Neural progenitor cell (in vitro differentiated cells): ENCODE measurements at places on chromosomes 16 and 17.

DNA sequence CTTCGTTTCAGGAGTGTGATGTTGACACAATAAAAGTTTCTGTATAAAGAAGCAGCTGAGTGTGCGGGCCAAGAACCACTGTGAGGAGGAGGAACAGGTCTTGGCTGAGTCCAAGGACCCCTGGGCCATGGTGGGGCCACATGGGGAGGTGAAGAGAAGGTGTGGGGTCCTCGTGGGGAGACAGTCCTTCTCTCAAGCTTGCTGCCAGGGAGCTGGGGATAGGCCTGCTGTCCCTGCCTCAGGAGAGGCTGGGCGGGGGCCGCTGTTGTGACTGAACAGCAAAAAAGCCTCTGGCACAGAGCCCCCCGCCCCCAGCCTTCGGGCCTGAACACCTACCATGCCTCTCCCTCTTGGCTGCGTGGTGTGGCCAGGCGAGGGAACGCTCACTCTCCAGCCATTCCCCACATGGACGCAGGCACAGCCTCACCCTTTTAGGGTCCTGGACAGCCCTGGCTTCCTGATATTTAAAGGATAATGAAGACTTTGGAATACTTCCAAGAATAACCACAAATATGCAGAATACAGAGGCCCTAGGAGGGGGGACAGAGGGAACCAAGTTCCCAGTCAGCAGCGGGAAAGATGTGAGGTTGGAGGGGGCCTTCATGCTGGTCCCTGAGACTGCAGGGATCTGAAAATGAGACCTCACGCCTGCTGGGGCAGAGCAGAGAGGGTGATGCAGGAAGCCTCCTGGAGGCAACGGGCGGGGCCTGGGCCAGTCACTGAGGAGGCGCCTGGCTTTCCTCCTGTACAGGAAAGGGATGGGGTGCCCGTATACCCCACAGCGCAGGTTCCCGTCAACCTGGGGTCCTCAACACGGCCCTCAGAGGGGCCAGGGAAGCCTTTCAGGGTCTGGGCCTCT, 100.0 kb upstream of the CREBBP start:
- DNase-seq: no peak

- DNase-seq: peak; percentile 56
These were observed 22.9 kb downstream of the DHRS7C start for GRCh38 chr17:9768381-9768934.

GRCh38 chr17:55420067-55420775, 1.4 kb downstream of the MMD start:
- no peak for DNase-seq

GRCh38 chr17:62057696-62058095, 7.4 kb downstream of the MED13 start:
- DNase-seq: no peak

DNA sequence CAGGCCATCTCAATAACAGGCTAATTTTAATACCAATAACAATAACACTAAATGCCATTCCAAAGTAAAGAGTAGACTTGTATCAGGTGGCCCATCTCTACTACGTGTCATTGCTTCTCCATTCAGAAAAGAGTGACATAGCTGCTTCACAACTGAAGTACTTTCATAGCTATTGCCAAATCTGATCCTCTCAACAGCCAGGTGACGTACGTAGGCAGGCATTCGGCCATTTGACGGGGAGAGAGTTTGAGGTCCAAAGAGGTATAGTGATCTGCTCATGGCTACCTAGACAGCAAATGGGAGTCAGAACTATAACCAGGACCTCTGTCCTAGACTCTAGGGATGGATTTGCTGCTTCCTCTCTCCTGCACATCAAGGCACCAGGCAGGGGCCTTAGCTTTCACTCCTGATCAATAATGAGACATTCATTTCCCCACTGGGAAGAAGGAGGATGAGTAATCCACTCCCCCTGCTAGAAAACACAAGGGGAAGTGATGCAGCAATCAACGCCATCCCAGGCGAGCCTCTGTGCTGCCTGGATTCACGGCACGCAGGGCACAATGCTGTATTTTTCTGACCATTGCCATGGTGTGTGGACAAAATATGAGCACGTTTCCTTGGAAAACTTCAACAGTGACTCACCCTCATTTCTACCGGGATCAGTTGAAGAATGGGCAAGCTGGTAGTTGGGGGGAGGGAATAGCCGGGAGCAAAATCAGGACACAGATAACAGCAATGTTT, 80.9 kb downstream of the SPACA3 start:
- no peak for DNase-seq

DNA sequence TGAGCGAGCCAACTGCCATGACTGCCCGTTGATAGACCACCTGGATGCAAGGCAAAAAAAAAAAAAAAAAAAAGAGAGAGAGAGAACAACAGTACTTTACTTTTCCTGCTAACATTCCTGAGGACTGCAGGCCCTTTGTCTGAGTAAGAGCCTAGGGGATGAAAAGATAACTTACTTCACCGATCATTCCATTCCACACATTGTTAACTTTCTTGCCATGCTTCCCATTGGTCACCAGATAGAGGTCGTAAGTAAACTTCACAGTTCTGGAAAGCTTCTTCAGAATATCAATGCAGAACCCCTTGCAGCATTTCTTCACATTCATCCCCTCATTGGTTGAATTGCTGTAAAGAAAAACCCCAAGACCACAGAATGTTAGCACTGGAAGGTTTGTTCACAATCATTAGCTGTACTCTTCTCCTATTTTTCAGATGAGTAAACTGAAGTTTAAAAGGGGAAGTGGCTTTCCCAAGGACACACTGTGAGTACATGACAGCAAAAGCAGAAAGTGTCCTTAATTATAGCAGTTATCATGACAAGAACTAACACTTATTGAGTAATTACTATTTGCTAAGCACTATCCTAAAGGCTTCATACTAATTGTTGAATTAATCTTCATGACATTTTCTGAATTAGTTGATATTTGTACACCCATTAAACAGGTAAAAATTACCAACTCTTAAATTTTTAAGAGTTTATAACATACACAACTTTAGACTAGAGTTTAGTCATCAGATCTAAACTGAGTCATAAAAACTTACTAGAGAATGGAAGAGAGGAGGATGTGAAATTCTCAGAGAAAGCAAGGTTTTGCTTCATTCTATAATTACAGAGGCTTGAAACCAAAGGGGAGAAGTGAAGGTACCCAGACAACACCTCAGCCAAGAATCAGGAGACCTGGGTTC, 341.2 kb downstream of the GRIN2A start:
- no peak for DNase-seq

DNA sequence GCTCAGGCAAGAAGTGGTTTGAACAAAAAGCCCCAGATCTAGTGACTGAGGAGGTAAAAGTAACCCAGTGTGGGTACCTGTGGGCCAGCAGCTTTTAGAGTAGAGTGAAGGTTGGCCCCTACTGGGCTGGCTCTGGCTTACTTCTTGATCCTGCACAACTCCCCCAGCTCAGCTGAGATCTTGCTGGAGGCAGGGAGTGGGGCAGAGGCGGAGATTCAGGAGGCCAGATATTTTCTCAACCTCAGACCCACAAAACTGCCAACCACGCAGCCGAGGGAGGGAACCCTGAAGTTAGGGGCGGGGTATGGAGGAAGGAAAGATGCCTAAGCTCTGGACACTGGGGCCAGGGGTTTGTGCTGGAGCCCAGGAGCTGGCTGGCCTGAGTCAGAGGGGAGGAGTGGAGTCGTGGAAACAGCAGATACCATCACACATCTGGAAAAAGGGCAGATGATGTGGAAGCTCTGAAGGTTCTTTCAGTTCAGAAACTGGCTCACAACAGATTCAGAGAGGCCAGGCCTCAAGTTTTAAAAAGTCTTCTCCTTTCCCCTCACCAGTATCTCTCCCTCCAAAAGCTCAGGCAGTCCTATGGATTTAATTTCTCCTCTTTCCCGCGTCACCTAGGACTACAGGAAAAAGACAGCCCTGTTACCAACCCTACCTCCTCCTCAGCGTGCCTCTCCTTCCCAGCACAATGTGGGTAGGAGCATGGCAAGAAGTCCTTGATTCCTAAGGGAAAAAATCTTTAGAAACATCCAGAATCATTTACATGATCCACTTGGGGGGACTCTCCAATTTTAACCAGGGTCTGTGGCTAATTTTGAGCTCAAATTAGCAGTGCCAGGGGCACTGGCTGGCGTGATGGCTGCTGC, 48.1 kb downstream of the MYO18A start:
- DNase-seq: no peak

DNA sequence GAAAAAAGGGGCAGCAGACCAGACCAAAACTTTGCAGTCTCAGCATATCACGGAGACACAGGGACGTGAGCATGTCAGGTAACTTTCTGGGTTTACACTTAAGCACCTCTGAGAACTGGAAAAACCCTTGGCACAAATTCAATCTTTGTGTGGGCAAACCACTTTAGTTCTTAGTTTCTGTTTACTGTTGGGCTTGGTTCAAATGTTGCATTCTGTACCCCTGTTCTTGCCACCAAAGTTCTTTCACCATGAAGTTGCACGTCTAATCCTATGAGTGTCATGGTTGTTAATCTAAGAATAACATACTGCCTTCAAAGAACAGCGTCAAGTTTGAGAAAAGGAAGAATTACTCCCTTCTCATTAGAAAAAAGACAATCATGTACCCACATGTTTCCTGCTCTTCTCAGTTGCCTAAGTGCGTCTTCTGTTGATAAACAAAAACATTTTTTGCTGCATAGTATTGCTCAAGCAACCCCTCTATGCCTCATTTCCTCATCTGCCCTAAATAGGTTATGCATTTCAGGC, 11.6 kb downstream of the KRT33A start:
- no peak for DNase-seq

- peak; percentile 50 for DNase-seq
These were observed 36.0 kb upstream of the PVALEF start for GRCh38 chr17:81129289-81129688.

GRCh38 chr17:34519282-34519681, 60.1 kb upstream of the TMEM132E start:
- DNase-seq: peak; percentile 86

- no peak for DNase-seq
These were observed 62.5 kb downstream of the XPO6 start for GRCh38 chr16:28149011-28149888.

DNA sequence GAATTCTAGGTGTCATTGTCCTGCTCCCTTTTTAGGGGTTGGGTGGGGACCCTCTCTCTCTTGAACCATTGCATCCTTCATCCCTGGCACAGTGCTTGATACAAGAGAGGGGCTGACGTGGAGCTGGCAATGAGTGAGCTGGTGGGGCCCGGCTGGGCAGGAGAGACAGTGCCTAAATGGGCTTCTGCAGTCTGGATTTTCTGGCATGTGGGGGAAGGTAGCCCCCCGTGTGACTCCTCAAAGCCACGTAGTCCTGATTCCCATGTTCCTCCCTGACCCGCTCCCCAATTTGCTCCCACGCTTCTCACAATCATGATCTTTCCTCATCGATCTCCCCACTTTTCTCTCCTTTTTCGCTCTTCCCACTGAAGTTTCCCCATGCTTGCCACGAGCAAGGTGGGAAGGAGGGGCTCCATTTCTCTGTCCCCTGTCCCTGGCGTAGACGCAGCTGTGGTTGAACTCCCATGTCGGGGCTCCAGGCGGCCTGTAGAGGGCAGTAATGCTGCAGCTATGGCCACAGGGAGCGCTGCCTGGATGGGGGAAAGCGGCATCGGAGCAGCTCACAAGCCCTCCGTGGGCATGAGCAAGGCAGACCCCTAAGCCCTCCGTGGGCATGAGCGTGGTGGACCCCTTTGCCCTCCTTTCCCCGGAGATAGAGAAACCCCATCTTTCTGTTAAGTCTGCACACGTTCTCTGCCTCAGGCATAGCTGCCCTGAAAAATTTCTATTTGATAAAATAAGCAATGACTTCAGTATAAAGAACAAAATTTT, 47.5 kb downstream of the HAPSTR1 start:
- DNase-seq: peak; percentile 90

DNA sequence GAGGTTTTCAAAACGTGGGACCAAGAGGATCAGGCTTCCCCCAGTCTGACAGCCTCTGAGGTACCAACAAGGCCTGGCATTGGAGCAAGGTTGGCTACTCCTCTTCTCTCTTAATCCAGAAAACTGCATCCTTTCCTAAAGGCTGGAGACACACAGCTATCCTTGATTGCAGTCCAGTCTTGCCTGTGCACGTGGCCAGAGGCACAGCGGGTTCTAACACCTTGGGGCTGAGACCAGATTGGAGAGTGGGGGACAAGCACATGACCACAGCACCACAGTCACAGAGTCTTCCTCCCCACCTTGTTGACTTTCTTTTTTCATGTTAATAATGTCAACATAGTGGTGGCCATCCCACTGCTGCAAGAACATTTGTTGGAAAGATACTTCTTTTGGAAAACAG, 46.9 kb downstream of the GNAO1 start:
- no peak for DNase-seq

DNA sequence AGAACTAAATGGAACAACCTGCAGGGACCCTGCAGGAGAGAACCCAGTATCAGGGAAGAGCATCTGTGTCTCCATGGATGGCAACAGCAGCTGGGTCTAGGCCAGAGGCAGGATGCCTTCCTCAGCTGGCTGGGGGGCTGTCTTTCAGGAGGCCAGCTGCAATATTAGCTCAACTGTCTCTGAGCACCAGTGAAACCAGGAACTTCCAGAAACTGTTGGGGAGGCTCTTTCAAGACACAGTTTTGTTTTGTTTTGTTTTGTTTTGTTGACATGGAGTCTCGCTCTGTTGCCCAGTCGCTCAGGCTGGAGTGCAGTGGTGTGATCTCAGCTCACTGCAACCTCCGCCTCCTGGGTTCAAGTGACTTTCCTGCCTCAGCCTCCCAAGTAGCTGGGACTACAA, 7.6 kb downstream of the GPR142 start:
- DNase-seq: no peak

GRCh38 chr17:38706505-38707216, 1.6 kb downstream of the MLLT6 start:
- peak; percentile 29 for DNase-seq

DNA sequence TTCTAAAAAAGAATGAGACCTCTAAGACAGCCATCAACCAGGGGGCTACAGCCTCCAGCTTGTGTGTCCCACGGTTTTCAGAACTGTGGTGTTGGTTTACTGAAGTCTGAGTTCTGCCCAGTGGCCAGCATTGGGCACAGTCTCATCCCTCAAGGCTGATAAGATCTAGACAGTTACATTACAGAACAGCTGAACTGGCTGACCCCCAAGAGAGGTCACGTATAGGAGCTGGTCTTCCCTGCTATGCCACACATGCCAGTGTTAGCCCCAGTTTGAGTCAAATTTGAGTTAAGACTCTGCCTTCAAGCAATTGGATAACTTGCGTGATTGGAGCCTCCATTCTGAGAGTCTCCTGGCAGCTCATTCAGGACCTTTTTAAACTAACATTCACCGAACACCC, 14.8 kb upstream of the NUP93 start:
- DNase-seq: no peak

- DNase-seq: no peak
These were observed 8.0 kb upstream of the CCL1 start for GRCh38 chr17:34370997-34371395.

DNA sequence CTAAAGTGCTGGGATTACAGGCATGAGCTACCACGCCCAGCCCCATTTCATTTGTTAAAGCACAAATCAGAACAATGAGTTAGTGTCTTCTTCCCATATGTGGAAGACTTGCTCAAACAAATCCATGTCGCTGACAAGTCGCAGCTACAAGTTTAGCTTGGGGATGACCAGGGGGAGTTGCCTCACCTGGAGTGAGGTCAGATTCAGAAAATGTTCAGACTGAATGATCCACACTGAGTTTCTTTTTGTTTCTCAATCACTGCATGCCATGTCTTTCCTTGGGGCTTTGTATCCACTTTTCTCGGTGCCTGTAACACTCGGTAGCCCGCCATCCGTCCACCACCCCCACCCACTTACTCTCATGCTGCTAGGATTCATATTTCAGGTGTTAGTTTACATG, 437.3 kb upstream of the DYNLRB2 start:
- DNase-seq: no peak
